ENCODE measurements at places on chromosomes 1 and 21.

- no peak for DNase-seq
These were observed 24.7 kb downstream of the EPHX1 start for GRCh38 chr1:225834417-225835329.

GRCh38 chr1:23357138-23357908 lies 12.3 kb downstream of the ZNF436 start:
- no peak for DNase-seq

DNA sequence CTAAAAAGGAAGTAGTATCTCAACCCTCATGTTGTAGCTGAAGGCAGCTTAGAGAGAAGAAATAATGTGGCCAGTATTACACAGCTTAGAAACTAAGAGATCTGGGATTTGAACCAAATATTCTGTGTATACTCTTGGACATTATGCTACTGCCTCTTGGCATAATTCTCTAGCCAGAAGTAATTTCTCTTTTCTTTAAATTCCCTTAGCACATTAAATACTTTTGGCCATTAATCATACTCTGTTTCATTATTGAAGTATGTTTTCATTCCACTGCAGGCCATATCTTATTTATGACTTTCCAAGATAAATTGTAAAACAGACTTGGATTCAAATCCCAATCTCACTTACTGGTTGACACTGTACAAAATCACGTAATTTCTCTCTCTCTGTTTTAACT lies 181.3 kb upstream of the SPAG17 start:
- no peak for DNase-seq

DNA sequence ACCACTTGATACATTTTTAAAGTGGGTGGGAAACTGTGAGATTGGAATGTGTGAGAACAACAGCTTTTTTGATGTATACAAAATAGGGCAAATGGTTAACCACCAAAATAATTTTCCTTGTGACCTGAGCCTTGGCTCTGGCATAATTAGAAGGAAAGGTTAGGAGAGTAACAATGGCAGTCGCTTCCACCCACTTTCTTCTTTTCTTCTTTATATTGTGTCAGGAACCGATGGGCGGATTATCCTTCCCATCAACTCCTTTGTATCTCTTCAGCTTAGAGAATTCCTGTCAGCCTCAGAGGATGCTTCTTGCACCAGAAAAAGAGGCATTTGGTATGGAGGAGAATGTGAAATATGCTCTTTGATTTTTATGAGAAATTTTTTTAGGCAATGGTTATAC lies 90.6 kb downstream of the SDCCAG8 start:
- no peak for DNase-seq

DNA sequence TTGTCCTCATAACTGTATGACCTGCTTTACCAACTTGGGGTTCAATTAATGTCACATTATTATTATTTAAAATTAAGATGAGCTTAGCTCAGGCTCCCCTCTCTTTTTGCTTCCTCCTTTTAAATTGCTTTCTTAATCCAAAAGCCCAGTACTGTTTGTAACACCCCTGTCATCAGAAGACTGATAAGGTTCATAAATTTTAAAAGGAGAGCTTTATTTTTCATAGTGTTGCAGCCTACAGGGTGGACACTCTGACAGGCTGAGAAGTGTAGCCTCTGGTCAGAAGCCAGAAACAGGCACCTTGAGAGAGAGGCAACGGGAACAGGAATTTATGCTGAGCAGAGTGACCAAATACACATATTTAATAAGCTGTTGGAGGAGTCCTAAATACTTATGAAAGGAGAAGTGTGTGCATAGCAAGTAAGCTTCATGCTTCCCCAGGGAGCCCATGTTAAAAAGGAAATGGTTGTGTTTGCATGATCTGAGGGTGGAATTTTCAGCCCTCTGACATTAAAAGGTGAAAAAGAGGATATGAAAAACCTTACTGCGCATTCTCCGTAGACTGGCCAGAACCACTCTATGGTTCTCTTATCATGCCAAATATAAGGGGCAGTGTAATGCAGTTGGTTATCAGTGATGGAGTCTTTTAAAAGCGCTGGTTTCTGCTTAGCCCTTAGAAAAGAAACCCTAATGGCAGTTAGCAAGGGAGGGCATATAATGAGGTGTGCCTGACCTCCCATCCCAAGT lies 30.5 kb upstream of the FGGY start:
- no peak for DNase-seq

GRCh38 chr21:39348040-39348354 lies 891 bp downstream of the HMGN1 start:
- DNase-seq, result no peak

- peak; percentile 27 for DNase-seq
These were observed 18.0 kb downstream of the KIAA0319L start for GRCh38 chr1:35539073-35539823.

GRCh38 chr1:77536813-77537212 lies 145.6 kb downstream of the ZZZ3 start:
- no peak for DNase-seq

DNA sequence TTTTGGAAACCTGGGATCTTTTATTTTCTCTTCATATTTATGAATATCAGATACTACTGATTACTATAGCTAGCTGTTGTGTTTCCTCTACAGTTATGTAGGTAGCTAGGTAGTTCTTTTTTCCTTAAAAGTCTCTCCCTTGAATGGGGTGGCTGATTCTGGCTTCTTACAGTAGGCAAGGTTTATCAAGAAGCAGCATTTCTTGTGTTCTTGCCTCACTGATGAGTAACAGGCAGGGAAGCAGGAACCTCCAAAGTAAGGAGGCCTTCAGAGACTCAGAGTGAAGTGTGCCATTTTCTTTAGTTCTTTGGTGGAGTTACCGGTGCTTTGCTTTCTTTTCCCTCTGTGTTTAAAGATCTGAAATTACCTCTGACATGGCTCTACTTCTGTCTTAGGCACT lies 56.0 kb downstream of the ZMYM4 start:
- DNase-seq, result no peak

- no peak for DNase-seq
These were observed 179.3 kb downstream of the TNR start for GRCh38 chr1:175564119-175564518.

DNA sequence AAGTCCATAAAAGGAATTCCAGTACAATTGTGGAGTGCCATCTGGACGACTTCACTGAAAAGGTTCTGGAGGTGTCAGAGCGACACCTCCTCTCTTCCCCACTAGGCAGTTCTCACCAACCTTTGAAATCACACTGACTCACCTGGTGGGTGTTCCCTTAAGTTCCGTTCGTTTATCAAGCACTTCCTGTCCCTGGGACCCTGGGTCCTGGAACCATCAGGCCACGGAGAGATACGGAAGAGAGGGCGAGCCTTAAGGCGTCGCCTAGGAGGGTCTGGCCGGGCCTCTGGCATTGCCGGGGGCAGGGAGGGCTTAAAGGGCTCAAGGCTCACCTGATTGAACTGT lies 317 bp downstream of the SPAG17 start:
- DNase-seq, result no peak

DNA sequence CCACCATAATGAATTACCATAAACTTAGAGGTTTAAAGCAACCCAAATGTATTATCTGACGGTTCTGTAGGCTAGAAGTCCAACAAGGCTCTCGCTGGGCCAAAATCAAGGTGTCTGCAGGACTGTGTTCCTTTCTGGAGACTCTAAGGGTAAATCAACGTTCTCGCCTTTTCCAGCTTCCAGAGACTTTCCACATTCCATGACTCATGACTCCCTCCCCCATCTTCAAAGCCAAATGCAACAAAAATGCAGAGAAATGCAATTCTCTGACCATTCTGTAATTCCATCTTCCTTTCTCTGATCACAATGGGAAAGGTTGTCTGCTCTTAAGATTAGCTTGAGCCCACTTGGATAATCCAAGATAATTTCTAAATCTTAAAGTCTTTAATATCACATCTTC lies 287.1 kb downstream of the LTN1 start:
- no peak for DNase-seq

- DNase-seq, result no peak
These were observed 4.1 kb downstream of the DNAH14 start for GRCh38 chr1:224933584-224933983.

- peak; percentile 53 for DNase-seq
These were observed 42.5 kb upstream of the DISC1 start for GRCh38 chr1:231584117-231584516.

GRCh38 chr1:231390071-231390470 lies 32.0 kb downstream of the EGLN1 start:
- no peak for DNase-seq

GRCh38 chr1:108817811-108818210 lies 39.1 kb downstream of the AKNAD1 start:
- no peak for DNase-seq

GRCh38 chr21:35602811-35603362 lies 457.4 kb downstream of the SETD4 start:
- no peak for DNase-seq

DNA sequence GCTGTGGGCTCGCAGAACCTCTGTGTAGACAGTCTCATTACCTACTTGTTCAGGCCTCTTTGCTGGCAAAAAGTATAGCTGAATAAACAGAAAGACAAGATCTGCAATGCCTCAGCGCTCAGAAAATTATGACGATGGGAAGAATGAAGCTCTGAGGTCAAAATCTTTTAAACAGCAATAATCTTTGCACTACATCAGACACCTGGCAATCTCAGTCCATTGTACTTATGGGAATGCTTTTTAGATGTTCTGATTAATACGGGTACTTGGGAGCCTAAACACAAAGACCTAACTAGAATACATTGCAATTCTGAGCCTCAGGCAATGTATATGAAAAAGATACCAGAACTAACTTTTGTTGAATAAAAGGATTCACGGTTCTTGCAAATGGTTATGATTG lies 410.7 kb downstream of the SMYD3 start:
- no peak for DNase-seq

Data from AML-193 (cell line).